ENCODE measurements at places on chromosomes 6 and 20.

GRCh38 chr6:106872049-106872448, 102.5 kb downstream of the CD24 start:
- DNase-seq: no peak

- no peak for DNase-seq
Measured at GRCh38 chr6:11900662-11901598, 111.2 kb upstream of the HIVEP1 start.

- no peak for DNase-seq
Measured at GRCh38 chr20:16167423-16168130, 405.7 kb downstream of the KIF16B start.

GRCh38 chr20:43682446-43682845, 15.5 kb downstream of the MYBL2 start:
- DNase-seq: no peak

DNA sequence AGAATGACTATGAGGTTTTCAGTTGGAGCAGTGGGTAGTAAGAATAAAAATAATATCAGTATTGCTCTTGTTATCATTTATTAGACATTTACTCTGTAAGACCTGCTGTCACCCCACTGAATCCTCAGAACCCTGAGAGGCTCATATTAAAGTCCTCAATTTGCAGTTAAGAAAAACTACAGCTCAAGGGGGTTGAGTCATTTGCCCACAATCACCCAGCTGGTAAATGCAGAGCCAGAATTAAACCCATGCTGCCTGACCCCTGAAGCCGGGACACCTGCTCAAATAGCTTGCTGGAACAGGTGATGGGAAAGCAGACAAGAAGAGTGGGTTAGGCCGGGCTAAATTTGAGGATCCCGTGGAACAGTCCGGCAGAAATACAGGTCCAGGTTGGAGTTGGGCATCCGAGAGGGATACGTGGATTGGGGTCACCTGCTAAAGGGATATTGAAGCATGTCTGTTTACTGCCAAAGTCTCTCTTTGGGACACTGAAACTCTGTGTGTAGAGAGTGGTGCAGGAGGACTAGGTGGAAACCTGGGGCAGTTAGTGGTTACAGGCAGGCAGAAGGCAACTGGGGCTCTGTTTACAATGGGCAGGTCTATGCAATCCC, 344.1 kb downstream of the CDC5L start:
- no peak for DNase-seq

- no peak for DNase-seq
Measured at GRCh38 chr6:125732398-125732797, 17.0 kb upstream of the HEY2 start.

DNA sequence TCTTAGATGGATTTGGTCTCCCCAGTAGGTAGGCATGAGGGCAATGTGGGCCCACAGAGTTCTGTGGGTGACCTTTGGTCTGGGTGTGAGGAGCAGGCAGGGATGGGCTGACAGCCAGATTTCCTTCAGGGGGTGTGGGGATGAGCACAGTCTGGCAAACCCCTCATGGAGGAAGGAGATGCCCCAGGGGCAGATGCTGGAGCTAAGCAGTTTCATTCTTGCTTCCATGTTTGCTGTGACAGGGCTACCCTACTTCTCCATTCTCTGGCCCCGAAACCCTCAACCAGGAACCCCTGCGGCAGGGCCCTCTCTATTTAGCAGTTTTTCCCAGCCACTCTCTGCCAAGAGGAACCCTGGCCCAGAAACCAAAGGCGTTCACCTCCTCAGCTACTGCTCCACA, 40.4 kb downstream of the GCLC start:
- DNase-seq: no peak

- DNase-seq: no peak
Measured at GRCh38 chr6:71523548-71523947, 234.9 kb downstream of the OGFRL1 start.

DNA sequence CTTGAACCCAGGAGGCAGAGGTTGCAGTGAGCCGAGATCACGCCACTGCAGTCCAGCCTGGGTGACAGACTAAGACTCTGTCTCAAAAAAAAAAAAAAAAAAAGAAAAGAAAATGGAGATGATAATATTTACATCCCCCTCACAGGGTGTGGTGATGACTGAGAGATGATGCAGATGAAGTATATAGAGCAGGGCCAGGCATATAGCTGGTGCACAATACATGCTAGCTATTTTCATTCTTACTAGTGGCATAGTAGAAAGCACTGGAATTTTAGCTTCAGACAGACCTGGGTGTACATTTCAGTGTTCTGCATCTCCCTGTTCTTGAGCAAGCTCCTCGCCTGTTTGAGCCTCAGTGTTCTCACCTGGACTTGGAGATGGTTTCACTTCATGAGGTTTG, 36.9 kb downstream of the CEBPB start:
- DNase-seq: no peak

DNA sequence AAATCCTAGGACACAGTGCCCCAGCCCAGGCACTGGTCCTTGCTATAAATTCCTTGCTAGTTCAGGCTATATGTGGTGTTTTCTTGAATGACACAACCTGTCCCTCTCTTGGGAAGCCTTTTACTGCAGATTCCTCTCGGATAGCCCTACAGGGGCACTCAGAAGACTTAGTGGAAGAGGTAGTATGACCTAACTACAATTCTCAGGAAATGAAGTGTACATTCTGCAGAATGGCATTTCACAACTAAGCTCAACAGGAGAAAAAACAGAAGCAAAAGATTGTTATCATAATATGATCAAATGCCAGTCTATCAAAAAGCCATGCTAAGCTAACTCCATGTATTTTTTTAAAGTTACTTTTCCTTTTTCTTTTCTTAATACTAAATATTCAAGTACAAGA, 66.3 kb upstream of the FBXL4 start:
- no peak for DNase-seq

GRCh38 chr6:134058622-134059366, 6.4 kb upstream of the SLC2A12 start:
- no peak for DNase-seq

- DNase-seq: no peak
Measured at GRCh38 chr6:38034274-38034914, 214.9 kb downstream of the ZFAND3 start.

DNA sequence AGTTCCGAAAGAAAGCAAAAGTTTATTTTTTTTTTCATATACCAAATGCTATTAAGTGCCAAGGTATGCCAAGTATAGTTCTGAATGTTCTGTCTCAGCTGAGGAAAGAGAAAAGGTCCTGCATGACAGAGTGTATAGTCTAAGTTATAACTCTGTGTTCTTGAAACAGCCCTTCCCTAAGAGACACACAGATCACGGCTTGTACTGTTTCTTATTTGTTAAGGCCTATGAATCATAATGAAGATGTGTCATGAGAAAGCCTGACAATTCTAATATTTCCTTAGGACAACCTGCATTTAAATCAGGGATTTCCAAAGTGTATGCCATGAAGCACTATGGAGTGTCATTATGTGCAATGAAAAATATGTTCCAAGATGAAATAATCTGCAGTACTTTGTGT, 538.7 kb upstream of the CDH4 start:
- no peak for DNase-seq

DNA sequence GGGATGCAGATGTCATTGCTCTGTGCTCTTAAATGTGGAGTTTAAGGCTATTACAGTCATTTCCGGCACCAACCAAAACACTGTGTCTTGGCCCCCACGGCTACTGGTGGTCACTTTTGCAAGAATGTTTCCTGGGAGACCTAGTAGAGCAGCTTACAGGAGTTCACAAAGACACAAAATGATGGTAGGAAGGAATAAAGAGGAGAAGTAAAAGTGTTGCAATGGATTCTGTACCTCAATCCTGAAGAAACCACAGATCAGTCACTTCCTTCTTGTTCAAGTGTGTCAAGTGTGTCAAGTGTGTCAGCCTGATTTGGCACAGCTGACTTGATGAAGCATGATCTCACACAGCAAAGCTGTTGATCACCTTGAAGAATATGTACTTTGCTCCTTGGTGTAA, 344.0 kb downstream of the PLCB1 start:
- DNase-seq: no peak

GRCh38 chr20:4122926-4123325, 107.6 kb upstream of the RNF24 start:
- DNase-seq: no peak

DNA sequence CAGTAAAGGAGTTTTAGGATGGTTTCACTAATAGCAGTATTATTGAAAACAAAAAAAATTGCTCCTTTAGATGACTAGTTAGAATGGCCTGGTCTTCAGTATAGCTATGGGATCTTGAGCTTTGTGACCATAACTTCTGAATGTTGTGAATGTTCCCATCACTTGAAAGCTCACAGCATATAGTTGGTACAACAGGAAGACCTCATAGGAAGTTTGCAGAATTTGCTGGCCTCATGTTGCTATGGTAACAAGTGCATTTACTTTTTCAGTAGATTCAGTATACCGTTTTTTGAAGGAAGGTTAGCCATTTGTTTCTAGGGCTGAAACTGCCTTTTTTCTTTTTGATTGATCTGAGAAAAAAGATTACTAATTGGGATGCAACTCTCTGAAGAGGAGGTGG, 8.3 kb downstream of the PHF3 start:
- peak; percentile 36 for DNase-seq

GRCh38 chr6:16097382-16098171, 31.3 kb upstream of the MYLIP start:
- no peak for DNase-seq

DNA sequence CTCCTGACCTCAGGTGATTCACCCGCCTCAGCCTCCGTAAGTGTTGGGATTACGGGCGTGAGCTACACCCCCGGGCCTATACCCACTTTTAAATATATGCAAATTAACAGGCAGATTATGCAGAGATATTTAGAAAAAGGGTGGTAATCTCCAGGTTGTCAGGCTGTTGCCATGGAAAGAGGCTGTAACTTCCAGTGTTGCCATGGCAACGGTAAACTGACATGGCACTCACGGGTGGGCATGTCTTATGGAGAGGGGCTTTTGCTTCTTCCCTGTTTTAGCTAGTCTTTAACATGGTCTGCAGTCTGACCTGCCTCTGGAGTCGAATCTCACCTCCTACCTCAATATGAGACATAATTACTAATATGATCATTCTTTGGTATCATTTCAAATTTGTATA, 44.9 kb downstream of the ZNF334 start:
- no peak for DNase-seq

DNA sequence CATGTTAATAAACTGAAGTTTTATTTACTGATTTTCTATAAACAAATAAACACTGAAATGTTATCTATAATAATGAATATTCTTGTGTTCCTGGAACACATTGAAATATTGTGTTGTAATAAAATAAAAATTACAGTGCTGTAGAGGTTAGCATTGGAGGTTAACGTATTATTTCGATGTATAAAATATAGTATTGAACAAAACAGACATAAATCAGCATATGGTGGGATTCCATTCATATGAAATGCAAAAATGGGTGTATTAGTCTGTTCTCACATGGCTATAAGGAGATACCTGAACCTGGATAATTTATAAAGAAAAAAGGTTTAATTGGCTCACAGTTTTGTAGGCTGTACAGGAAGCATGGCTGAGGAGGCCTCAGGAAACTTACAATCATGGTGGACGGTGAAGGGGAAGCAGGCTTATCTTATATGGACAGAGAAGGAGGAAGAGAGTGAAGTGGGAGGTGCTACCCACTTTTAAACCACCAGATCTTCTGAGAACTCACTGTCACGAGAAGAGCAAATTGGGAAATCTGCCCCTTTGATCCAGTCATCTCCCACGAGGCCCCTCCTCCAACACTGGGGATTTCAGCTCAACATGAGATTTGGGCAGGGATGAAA, 24.6 kb upstream of the BMP6 start:
- no peak for DNase-seq

DNA sequence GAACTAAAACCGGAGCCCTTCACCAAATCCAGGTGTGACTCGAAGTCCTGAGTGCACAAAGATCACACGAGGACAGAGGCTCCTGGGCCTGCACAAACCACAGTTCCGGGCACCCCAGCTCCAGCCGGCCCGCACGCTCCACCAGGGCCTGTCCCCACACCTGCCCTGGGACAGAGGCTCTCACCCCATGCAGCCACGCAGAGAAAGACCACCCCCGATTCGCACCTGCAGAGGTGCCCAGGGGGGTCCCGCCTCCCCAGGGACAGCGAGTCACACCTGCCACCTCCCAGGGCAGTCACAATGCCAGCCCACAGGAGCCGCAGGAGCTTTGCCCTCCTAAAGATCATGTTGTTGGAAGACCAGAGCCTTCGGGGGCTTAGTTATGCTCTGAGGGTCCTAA, 25.4 kb upstream of the MRGBP start:
- no peak for DNase-seq
